ENCODE measurements at places on chromosomes 1 and 21. TPM values are rescaled to one million over a fixed set of nuclear protein-coding genes. Genes with fewer than 3 reads are reported as not detected.

- DNase-seq, result no peak
Measured at GRCh38 chr1:91876781-91877573, 9.0 kb downstream of the TGFBR3 start.

- DNase-seq, result peak; percentile 35
Measured at GRCh38 chr1:55720261-55720660, 505.1 kb upstream of the USP24 start.

- peak; percentile 90 for DNase-seq
Measured at GRCh38 chr1:1291548-1292441, 11.6 kb downstream of the SCNN1D start.

- no peak for DNase-seq
Measured at GRCh38 chr1:197096137-197096536, 29.1 kb upstream of the F13B start.

DNA sequence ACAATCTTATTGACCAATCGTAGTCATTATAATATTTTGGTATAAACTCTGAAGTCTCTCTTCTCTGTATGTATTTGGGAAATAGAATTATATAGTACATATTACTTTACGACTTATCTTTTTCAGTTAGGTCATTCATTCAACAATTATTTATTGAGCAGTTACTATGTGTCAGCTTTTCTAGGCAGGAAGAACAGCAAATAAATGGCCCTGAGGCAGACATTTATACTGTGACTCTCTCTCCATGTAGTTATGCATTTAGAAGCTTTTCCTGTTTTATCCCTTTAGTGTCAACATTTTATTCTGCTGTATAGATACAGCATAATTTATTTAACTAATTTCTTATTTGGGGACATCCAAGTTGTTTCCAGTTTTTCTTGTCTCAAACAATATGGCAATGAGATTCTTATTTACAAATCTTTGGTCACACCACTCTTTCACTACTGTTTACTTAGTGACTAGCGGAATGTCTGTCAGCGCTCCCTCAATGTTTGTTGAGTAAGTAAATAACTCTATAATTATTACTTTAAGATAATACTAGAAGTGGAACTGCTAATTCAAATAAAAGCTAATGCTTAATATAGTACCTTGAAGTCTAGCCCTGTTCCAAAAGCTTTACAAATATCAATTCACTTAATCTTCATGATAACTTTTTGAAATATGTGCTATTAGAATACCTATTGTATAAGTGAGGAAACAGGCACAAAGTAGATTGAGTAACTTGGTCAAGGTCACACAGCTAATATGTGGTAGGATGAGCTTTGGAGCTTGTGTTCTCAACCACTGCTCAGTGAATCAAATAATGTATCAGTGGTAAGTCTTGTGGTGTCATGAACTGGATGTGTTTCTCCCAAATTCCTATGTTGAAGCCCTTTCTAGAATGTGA lies 465.6 kb downstream of the SIPA1L2 start:
- no peak for DNase-seq

DNA sequence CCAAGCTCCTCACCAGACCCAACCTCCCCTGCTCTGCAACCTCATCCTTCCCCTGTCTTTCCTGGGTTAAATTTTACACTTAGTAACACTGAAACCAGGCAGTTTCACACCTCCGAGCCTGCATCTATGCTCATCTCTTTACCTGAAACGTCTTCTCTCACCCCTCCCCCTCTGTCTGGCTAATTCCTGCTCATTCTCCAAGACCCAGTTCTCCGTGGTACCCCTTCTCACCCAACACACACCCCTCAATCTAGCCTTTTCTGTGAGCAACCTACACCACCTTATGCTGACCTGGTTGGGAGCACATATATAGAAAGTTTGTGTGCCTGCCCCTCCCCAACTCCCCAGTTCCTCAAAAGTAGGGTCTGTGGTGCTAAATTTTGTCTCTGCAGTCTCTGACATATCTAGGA lies 3.7 kb upstream of the KIAA1614 start:
- DNase-seq, result no peak

DNA sequence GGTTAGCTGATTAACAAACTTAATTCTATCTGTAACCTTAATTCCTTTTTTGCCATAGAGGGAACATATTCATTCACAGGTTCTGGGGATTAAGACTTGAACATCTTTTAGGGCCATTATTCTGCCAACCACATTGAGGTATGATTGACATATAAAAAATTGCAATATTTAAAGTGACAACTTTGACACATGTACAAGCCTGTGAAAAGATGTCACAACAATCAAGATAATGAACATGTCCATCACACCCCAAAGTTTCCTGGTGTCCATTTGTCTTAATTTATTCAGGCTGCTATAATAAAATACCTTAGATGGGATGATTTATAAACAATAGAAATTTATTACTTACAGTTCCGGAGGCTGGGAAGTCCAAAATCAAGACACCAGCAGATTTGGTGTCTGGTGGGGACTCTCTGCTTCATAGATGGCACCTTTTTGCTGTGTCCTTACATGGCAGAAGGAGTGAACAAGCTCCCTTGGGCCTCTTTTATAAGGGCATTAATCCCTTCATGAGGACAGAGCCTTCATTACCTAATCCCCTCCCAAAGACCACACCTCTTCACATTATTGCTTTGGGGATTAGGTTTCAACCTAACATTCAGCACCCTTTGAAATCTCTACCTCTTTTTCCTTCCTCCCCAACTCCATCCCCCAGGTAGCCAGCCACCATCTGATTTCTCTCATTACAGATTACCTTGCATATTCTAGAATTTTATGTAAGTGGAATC lies 33.0 kb upstream of the TP53BP2 start:
- DNase-seq, result no peak

DNA sequence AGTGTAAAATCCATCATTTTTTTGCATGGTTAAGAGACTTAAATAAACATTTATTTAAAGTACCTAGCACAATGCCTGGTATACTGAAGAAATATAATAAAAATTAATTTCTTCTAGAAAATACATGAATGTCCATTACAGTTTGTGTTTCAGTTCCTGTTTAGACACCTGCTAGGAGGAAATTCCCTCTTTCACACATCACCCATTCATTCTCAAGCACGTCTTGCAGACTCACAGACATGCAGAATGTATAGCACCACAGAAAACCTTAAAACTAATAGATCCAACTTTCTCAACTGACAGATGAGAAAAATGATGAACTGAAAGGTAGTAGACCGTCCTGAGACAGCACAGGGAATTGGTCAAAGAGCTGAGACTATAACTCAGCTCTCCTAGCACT lies 172.2 kb upstream of the C8B start:
- DNase-seq, result no peak

- DNase-seq, result no peak
Measured at GRCh38 chr1:41427916-41428737, 56.4 kb downstream of the EDN2 start.

GRCh38 chr1:14263671-14264070 lies 334.8 kb upstream of the KAZN start:
- DNase-seq, result no peak

DNA sequence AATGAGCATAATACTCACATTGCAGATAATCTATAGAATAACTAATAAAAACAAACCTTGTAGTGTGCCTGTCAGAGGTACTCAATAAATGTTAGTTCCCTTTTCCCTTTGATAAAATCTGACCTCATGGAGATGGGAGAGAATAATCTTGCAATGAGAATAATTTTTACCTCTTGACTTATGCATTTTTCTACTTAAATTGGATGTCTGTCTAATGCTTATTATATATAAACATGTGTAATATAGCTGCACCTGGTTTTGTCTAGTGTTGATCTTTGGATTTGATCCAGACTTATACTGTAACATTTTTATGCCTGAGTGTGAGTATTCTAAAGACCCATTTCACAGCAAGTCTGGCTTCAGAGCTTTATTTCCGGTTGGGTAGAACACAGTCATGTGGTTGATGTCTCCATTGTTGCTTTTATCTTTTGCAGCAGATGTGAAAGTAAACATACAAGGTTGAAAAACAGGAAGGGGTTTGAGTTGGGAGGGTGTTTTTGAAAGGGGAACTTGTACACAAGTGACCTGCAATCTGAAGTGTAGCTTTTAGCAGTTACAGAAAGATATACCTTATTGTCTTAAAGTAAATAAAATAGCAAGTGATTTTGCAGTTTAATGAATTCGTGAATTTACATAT lies 12.4 kb downstream of the EPB41 start:
- no peak for DNase-seq

DNA sequence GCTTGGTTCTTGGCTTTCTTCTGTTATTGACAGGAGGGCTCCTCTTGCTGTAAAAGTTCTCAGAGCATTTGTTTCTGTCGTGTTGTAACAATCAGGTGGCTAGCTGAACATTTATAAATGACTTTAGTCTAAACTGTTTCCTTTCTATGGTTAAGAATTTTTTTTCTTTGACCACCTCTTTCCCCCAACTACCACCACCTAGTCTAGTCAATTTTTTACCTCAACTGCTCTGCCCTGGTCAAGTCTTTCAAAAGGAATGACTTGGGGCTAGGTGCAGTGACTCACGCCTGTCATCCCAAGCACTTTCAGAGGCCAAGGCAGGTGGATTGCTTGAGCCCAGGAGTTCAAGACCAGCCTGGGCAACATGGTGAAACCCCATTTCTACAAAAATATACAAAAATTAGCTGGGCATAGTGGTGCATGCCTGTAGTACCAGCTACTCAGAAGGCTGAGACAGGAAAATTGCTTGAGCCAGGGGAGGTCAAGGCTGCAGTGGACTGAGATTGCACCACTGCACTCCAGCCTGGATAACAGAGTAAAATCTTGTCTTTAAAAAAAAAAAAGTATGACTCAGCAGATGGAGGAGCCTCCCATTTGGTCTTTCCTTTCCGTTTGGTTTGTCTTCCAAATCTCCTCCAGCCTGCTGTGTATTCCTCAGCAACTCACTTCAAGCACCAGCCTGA lies 40.7 kb downstream of the MAP3K21 start:
- DNase-seq, result no peak

- DNase-seq, result no peak
Measured at GRCh38 chr1:4675454-4676186, 21.2 kb downstream of the AJAP1 start.

- no peak for DNase-seq
Measured at GRCh38 chr21:29125191-29125590, 5.3 kb upstream of the MAP3K7CL start.

GRCh38 chr1:227959325-227959860 lies 11.7 kb upstream of the WNT9A start:
- DNase-seq, result no peak

DNA sequence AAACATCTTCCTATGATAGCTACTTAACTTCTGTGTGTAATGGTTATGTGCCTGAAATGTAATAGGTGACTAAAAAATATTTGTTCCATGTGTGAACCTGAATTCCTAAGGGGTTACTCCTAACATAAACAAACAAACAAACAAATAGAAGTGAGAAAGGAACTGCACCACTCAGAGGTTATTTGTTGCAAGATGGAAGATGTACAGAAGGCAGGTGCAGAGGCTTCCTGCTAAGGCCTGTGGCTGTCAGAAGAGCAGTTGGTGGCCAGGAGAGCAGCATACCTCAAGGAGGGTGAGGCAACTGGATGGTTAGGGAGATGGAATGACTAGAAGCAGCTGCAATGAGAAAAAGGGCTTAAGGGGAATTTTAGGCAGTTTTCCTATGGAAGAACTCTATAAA lies 940.6 kb downstream of the TTLL7 start:
- no peak for DNase-seq

DNA sequence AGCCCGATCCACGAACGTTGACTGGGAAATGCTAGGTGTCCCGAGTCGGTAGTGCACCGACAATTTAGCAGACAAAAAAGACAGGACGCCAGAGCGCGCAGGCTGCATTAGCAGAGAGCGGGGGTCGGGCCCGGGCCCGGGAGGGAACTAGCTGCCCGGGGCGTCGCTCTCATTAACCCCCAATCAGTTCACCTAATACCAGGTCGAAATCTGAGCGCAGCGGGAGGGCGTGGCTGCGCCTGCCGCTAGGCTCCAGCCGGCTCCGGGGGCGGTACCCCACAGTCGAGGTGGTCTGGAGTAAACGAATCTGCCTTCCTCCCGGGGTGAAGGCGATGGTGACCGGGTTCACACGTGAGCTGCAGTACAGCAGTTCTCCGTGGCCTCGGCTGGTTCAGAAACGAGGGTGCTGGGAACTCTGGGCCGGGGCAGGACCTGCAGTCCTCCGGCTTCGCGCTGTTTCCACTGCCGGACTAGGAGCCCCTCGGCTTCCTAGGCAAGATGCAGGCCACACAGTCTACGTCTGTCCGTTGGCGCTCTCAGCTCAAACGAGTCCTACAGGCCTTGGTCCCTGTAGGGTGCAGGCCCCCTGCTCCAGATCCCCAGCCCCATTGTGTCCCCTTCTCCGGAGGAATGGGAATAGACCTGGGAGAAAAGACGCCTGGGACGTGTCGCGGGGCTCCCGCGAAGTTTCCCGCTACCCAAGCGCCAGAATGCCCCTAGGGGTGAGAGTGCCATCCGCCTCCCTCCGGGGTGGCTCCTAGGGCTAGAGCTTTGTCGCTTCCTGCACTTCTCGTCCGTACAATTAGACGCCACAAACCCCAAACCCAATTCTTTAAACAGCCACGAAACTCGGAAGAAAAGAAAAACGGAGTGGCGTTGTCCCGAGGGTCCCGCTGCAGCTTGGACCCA lies 2.0 kb downstream of the GFI1 start:
- peak; percentile 70 for DNase-seq

GRCh38 chr1:161045736-161046604 lies at the start of gene USF1:
TSS of gene USF1 (minus strand) at chr1:161045977. CDS start at chr1:161043275, 2,702 bp downstream.
- peak; percentile 92 for DNase-seq

- no peak for DNase-seq
Measured at GRCh38 chr1:153597206-153597605, 15.7 kb downstream of the S100A16 start.

DNA sequence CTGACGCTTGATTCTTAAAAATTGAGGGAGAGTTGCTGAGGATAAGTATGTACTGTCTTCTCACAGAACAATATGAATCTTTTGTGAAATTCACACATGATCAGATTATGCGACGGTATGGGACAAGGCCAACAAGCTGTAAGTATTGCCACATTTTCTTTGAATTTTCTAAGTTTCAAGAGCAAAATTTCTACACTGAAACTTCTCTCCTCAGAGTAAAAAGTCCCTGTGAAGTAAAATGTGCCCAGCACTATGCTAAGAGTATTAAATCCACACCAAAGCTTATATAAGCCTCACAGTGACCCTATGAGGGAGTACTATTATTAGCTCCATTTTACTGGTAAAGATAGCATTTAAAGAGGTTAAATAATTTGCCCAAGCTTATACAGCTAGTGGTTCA lies 12.2 kb downstream of the AKIRIN1 start:
- DNase-seq, result no peak

The TTC22 gene
- 88.7 TPM for total RNA-seq

The ARHGEF10L gene
- 91.0 TPM for total RNA-seq

The UTP25 gene
- total RNA-seq, result 6.2 TPM

The NUDT4B gene
- total RNA-seq, result 1.3 TPM

The GPR25 gene
- total RNA-seq, result 0.64 TPM

The CFAP298 gene
- 32.7 TPM for total RNA-seq
